Bronchial epithelial cell (primary cell): ENCODE measurements at places on chromosomes 12 and 14.
A peak's percentile ranks its signal among the peaks of the same experiment; 100 is the strongest.

DNA sequence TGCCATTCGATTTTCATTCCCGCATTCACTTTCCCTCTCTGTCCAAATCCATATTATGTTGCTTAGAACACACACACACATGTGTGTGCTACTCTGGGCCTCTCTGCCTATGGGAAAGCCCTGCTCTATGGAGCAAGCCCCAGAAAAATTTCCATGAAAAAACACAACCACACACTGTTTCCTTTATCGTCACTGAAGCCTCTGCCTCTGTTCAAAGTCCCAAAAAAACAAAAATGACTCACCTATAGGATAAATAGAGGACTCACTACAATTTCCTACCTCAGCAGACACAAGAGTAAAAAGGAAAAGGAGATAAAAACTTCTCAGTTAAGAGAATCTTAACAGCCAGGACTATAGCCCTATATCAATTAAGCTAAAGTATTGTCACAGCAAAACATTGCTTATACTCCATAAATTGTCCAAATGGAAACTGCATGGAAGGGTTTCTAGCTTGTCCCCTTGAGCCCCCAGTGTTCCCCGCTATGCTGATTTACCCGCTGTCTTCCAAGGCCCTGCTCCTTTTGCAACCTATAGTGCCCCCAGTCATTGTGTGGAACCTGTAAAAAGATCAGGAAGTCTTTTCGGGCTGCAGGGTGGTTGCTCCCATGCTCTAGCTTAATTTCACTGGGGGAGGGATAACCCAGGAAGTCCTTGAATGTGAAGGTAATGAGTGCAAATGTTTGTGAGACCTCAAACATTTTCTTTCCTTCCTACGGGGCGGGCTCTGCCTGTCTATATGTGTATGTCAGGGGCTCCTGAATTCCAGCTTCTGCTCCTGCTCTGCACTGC is 11.1 kb upstream of the PIP4K2C start:
- DNase-seq, result no peak

GRCh38 chr12:45235087-45236025 is 19.5 kb downstream of the ANO6 start:
- peak; percentile 91 for DNase-seq

DNA sequence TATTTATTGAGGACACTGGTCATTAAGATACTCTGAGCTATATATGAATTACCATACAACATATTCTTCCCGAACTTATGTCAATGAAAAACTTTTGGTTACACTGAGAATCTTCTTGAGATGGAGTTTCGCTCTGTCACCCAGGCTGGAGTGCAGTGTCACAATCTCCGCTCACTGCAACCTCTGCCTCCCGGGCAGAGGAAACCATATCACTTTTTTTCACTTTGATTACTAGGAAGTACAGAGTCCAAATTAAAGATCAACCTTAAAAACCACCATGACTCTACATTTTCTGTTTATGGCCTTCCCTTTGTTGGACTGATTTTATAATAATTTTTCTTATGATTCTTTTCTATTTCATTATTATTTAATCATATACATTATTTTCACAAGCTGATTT is 336.5 kb downstream of the FSCB start:
- DNase-seq, result no peak

GRCh38 chr12:55906056-55906455 is 21.6 kb downstream of the PYM1 start:
- peak; percentile 76 for DNase-seq

DNA sequence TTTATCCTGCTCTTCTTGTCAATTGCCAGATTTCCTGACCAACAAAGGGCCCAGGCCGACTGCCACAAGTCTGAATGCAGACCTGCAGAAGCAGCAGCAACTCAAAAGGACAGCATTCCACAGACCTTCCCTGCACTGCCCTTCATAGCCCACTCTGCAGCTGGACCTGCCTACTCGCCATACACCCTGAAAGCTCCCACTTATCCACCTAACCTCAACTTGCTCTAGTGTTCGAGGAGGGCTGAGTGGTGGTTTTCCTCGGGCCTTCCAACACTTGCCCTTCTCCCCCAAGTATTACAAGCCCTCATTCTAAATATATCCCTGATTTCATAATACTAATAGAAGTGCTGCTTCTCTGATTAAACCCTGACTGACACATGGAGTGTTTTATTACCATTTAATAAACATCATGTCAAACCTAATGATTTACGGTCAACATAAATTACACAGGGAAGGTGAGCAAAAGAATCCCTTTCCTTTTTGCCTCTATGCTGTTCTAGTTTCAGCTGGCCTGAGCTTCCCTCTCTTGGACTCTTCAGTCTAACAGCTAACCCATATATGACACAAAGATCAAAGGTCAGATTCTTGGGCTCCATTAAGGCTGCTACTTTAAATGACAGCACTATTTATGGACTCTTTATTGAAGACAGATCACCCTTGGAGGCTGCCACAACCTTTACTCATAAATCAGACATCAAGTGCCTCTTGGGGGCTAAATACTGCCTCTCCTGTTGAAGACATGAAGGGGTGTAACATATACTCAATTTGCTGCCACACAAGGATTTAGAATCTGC is 1546.9 kb upstream of the TMEM132C start:
- no peak for DNase-seq

- DNase-seq, result peak; percentile 90
Observed at GRCh38 chr12:632102-632696, 31.0 kb downstream of the NINJ2 start.

GRCh38 chr14:93775158-93775557 is 13.1 kb downstream of the PRIMA1 start:
- no peak for DNase-seq

DNA sequence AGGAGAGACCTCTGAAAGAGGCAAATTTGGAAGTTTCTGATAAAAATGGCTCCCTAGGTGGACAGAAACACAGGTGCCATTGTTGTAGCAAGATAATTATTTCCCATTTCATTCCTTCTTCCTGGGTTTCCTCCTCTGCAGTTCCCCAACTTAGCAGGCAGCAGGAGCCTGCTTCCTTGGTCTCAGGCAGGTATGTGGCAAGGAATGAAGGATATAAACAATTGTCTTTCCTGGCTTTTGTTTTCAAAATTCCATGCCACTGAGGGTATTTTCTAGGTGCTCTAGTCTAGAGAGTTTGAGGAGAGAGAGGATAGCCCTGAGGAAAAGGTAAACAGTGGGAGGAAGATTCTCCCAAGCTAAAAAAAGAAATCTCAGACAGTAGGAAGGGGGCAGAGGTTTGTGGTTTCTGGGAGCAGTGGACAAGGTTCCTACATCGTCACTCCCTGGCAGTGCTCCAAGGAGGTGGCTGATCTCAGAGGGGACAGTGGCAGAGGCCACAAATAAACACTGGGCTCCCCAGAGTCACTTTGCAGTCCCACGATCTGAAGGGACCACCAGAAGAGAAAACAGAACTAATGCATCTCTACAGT is 82.6 kb upstream of the IGF1 start:
- DNase-seq, result no peak

DNA sequence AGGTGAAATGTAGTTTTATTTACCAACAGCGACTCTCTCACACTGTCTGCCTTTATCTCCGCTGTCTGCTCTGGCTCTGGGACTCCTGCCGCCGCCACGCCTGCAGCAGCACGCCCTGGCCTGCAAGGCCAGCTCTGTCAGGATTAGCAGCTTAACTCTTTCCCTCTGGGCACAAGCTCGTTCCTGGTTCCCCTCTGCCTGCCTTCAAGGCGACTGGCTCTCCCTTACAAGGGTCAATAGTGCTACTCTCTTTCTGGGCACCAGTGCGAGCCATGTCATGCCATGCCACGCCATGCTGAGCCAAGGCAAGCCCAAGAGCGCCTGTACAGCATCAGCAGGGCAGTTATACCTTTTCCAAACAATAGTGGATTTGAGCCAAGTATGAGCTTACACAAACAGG is 3.6 kb upstream of the CLEC2B start:
- peak; percentile 87 for DNase-seq

- no peak for DNase-seq
Observed at GRCh38 chr12:132142679-132143335, 1.3 kb downstream of the DDX51 start.

- peak; percentile 83 for DNase-seq
Observed at GRCh38 chr14:104680056-104680805, 9.2 kb upstream of the INF2 start.

DNA sequence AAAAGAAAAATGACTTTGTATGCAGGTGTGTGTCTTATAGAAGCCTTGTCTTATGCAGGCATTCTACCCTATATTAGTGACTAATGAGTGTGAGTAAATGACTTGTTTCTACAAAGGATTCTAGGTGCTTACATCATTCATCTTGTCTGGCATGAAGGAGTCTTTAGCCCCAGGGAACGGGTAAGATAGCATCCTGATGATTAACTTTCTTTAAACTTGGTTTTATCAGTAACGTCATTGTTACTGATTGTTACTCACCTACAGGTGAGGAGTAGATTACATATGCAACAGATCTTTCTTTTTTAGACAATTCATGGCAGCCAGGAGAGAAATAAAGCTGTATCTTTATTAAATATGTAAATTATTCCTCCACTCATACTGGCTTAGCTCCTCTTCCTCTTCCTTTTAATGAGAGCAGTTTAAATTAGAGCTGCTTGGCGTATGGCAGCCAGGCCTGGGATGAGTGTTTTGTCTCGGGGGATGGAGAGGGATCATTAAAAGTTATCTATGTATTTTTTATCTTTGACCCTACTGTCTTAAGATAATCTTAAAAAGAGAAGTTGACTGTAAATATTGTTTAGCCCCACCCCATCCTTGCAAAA is 57.2 kb upstream of the ATP2A2 start:
- peak; percentile 100 for DNase-seq

- no peak for DNase-seq
Observed at GRCh38 chr12:31783996-31784645, 55.3 kb upstream of the AMN1 start.

DNA sequence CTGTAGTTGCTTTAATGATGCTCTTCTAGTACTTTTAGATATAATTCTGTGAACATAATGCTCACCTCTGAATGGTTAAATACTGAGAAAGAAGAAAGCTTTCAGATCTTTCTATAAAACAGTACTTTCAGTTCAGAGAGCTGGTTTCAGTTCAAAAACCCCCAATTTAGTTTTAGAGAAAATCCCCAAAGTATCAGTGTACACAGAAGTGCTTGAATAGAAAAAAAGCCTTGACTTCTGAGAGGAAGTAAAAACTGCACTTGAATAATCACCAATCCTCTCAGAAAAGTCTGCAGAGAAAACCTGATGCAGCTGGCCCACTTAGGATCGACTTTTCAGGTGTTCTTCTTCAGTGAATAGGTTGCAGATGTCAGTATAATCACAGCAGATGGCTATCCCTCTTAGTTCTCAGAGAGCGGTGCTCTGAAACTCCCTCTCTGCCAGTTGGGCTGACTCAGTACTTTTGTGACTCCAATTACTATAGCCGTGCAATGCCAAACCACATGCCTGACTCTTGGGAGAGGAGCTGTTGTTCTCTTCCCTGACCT is 616.3 kb downstream of the LRFN5 start:
- DNase-seq, result peak; percentile 64

GRCh38 chr12:79155683-79156082 is 291.1 kb downstream of the SYT1 start:
- peak; percentile 26 for DNase-seq

DNA sequence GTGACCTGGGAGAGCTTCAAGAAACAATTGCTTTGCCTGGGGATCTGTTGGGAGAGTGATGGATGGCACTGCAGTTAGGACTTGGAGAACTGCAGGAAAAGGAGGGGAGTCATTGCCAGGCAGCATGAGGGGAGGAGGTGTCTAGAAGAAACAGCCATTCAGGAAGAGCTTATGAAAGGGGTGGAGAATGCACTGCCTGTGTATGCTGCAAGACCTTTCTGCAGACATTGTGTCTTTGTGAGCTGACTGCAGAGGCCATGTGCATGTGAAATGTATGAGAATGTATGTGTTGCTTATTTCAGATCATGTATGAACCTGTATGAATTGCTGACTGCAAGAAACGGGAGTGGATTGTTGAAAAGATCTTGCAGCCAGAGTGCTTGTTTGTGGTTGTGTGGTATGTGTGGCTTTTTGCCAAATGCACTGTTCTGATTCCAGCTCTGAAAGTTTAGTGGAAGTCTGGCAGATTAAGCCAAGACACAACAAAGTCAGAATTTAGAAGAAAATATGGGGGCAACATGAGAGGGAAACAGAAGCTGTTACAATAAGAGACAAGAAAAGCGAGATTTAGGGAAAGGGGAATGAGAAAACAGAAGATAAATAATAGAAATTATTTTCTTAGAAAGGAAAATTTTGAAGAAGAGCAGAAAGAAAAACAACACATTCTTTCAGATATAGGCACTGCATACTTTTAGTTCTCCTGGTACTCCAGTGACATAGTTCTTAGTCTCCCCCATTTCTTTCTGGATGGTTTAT is 9.8 kb upstream of the RIMKLB start:
- peak; percentile 84 for DNase-seq

DNA sequence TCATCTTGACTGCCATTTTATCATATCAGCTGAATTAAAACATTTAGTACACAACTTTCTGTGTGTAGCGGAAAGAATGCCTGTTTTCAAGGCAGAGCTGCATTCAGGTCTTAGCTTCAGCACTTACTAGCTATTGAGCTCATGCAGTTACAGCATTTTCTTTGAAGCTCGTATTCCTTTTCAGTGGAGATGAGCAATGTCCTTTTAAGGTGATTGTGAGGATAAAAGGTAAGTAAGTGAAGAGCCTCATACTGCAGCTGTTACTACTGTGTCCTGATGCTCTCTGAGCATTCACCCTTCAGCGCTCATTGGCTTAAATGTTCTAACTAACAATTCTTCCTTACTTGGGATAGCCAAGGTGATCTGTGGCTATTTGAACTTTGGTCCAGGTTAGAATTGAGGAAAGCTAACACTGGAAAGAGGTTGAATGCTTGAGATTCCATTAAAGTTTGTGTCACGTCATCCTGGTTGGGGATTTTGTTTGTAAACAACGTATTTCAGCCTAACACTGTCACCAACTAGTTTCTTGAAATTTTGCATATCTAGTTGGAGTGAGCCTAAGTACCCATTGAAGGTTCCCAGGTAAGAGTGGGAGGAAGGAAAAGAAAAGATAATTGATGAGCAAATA is 71.4 kb downstream of the PAPOLA start:
- no peak for DNase-seq

DNA sequence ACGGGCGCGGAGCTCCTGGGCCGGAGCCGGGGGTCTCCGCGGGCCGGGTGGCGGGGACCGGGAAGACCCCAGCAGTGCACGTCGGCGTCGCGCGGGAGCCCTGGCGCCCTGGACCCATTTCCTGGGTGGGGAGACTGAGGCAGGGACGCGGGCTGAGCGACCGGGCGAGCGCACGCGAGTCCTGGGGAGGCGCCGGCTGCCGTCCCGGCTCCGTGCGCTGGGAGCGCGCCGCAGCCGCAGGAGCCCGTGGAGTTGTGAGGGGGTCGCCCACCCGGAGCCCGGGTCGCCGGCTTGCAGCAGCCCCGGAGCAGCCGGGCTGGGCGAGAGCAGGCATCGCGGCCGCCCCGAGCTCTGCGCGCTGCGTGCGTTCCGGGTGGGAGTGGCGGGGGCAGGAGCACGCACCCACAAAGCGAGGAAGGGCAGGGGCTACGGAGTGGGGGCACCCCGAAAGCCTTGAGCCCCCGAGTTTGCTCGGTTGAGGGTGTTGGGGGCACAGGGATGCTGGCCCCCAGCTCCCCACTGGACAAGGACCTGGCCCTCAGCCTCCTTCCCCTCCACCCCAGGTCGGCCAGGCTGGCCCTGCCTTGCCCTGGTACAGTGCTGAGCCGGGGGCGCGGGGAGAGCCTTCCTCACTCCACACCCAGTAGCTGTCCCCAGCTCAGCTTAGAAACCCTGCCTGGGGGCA is 620 bp downstream of the MMP17 start:
- no peak for DNase-seq

GRCh38 chr12:9276990-9277389 is 68.8 kb upstream of the PZP start:
- DNase-seq, result no peak

GRCh38 chr14:28344381-28344780 is 422.2 kb upstream of the FOXG1 start:
- peak; percentile 85 for DNase-seq

- no peak for DNase-seq
Observed at GRCh38 chr12:1928439-1929121, 10.1 kb upstream of the CACNA2D4 start.
